ENCODE measurements at places on chromosomes 3 and 15. TPM values are rescaled to one million over a fixed set of nuclear protein-coding genes. Genes with fewer than 3 reads are reported as not detected.

The GOLGA6A gene
- not detected for total RNA-seq

The CHRM5 gene
- total RNA-seq: not detected

The LCTL gene
- total RNA-seq: not detected

The EPHB3 gene
- 4.1 TPM for total RNA-seq

The POPDC2 gene
- 15.6 TPM for total RNA-seq

The PLA2G4E gene
- total RNA-seq: not detected

The ILDR1 gene
- total RNA-seq: 13.8 TPM

The ZNF80 gene
- not detected for total RNA-seq

The MYZAP gene
- 1.00 TPM for total RNA-seq

The CYP19A1 gene
- not detected for total RNA-seq

- no peaks in the 10 kb centered on the region for H3K36me3 ChIP-seq
- H3K27ac ChIP-seq: no peak overlapping the region
- H3K4me3 ChIP-seq: no peak overlapping the region
- no peaks in the 10 kb centered on the region for H3K4me1 ChIP-seq
- no peaks in the 10 kb centered on the region for H3K27me3 ChIP-seq
Observed at GRCh38 chr3:134699141-134699711, 48.4 kb upstream of the KY start.

- no peak for DNase-seq
- H3K4me1 ChIP-seq: no peaks in the 10 kb centered on the region
- H3K36me3 ChIP-seq: no peaks in the 10 kb centered on the region
- H3K27me3 ChIP-seq: peaks cover 5% of the 10 kb centered on the region
- H3K4me3 ChIP-seq: no peak overlapping the region
Observed at GRCh38 chr3:53501178-53501577, 6.8 kb downstream of the CACNA1D start.

DNA sequence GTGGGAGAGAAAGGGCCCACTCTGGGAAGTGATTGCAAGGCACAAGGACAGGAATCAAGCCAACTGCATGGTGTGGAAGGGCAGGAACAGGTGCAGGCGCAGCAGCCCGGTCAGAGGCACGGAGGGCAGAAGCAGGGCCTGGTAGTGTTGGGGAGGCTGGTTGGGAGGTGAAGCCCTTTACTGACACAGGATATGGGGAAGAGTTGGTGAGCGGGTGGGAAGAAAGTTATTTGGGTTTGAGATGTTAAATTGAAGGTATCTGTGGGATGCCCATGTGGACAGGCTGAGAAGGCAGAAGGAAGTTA is 83.6 kb upstream of the ABHD2 start:
- DNase-seq: no peak
- H3K4me3 ChIP-seq: no peak overlapping the region
- no peak overlapping the region for H3K27ac ChIP-seq
- no peaks in the 10 kb centered on the region for H3K36me3 ChIP-seq
- no peaks in the 10 kb centered on the region for H3K4me1 ChIP-seq

GRCh38 chr3:194031867-194032635 is 103.9 kb upstream of the HES1 start:
- H3K27me3 ChIP-seq: no peaks in the 10 kb centered on the region
- no peak overlapping the region for H3K4me3 ChIP-seq
- no peak overlapping the region for H3K27ac ChIP-seq
- peak; percentile 58 for DNase-seq

- H3K27me3 ChIP-seq: no peaks in the 10 kb centered on the region
- DNase-seq: no peak
- peak overlapping the region; percentile 11 for H3K27ac ChIP-seq
- H3K4me1 ChIP-seq: peaks cover 6% of the 10 kb centered on the region
- H3K36me3 ChIP-seq: no peaks in the 10 kb centered on the region
Observed at GRCh38 chr3:190036631-190037030, 84.1 kb downstream of the P3H2 start.

- peak overlapping the region; percentile 71 for H3K27ac ChIP-seq
- no peaks in the 10 kb centered on the region for H3K27me3 ChIP-seq
- no peak overlapping the region for H3K4me3 ChIP-seq
- H3K36me3 ChIP-seq: no peaks in the 10 kb centered on the region
- DNase-seq: peak; percentile 72
Observed at GRCh38 chr15:67091071-67091979, 25.9 kb downstream of the SMAD3 start.

- peaks cover 27% of the 10 kb centered on the region for H3K4me1 ChIP-seq
- DNase-seq: peak; percentile 90
- H3K27me3 ChIP-seq: no peaks in the 10 kb centered on the region
- H3K36me3 ChIP-seq: no peaks in the 10 kb centered on the region
Observed at GRCh38 chr15:44812029-44812517, 75.7 kb downstream of the TRIM69 start.

DNA sequence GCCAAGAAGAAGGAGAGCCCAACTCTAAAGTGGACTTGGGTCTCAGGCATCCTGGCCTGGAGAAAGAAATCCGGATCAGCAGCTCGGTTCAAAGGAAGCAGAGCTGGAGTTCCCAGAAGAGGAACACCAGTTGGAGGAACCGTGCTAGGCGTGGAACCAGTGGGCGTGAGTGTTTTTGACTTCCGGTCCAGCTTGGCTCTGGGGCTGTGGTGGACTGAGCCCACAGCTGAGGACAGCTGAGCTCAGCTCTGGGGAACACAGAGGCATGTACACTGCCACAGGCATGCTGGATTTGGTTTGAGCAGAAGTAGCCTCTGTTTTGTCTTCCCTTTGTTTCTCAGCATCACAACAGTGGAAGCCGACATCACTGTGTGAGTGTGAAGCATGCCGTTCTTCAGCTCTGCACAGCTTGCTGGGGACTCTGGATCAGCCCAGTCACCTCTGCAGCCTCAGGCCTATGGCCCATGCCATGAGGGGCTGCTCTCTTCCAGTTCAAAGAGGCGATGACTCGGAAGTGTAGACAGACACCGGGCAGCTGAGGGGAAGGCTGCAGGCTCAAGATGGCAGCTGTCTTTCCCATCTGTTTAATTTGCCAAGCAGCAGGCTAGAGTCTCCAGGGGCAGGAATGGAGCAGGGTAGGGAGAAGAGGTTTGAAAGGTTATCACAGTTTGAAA is 185.8 kb upstream of the UBE3A start:
- H3K27me3 ChIP-seq: no peaks in the 10 kb centered on the region
- H3K4me1 ChIP-seq: no peaks in the 10 kb centered on the region
- no peak overlapping the region for H3K27ac ChIP-seq
- no peak for DNase-seq

- H3K4me1 ChIP-seq: peaks cover 20% of the 10 kb centered on the region
- no peaks in the 10 kb centered on the region for H3K36me3 ChIP-seq
- no peak overlapping the region for H3K27ac ChIP-seq
- no peaks in the 10 kb centered on the region for H3K27me3 ChIP-seq
Observed at GRCh38 chr3:37968813-37969595, 21.6 kb upstream of the VILL start.

- H3K4me1 ChIP-seq: no peaks in the 10 kb centered on the region
- no peak overlapping the region for H3K4me3 ChIP-seq
- no peak overlapping the region for H3K27ac ChIP-seq
- H3K36me3 ChIP-seq: no peaks in the 10 kb centered on the region
- no peak for DNase-seq
Observed at GRCh38 chr3:155494332-155494731, 200.8 kb upstream of the STRIT1 start.

GRCh38 chr3:52128118-52128683 is 26.0 kb downstream of the POC1A start:
- H3K27ac ChIP-seq: no peak overlapping the region
- no peaks in the 10 kb centered on the region for H3K4me1 ChIP-seq
- H3K36me3 ChIP-seq: no peaks in the 10 kb centered on the region
- H3K4me3 ChIP-seq: no peak overlapping the region
- no peak for DNase-seq

- no peaks in the 10 kb centered on the region for H3K36me3 ChIP-seq
- peaks cover 10% of the 10 kb centered on the region for H3K4me1 ChIP-seq
- H3K27ac ChIP-seq: no peak overlapping the region
Observed at GRCh38 chr15:70314688-70315087, 217.0 kb upstream of the TLE3 start.

DNA sequence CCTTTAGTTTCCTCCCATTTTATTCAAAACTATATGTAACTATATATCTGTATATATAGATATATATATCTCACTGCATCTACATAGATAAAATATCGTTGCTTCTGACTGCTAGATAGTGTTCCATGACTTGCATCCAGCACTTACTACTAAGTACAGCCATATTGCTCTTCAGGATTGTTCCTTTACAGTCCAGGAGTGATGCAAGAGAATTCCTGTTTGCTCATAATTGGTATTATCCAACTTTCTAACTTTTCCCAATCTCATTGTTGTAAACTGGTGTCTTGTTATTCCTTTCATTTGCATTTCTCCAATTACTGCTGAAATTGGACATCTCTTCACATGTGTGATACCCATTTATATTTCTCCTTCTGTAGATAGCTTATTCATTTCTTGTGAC is 99.8 kb upstream of the STRIT1 start:
- no peak overlapping the region for H3K4me3 ChIP-seq
- no peaks in the 10 kb centered on the region for H3K36me3 ChIP-seq
- H3K27me3 ChIP-seq: no peaks in the 10 kb centered on the region
- H3K27ac ChIP-seq: no peak overlapping the region

DNA sequence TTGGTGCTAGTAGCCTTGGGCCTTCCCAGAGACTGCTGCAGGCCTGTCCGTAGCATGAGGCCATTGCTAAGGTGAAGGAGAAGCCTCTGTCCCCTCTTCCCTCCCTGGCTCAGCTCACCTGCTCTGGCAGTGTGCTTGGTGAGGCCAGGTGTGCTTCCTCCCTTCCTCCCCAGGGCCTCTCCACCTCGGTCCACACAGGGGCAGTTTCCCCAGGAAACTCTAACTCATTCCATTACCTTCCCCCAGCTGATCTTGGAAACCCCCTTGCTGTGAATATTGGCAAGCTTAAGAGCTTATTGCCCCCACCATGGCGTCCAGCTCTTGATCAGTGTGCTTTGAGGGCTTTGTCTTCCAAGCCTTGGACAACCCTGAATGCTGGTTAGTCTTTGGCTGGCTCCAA is 52.7 kb downstream of the ZNF445 start:
- H3K4me3 ChIP-seq: no peak overlapping the region
- no peak for DNase-seq
- no peak overlapping the region for H3K27ac ChIP-seq
- H3K27me3 ChIP-seq: no peaks in the 10 kb centered on the region

- peaks cover 56% of the 10 kb centered on the region for H3K4me1 ChIP-seq
- no peak overlapping the region for H3K4me3 ChIP-seq
- no peak overlapping the region for H3K27ac ChIP-seq
Observed at GRCh38 chr15:62564886-62565633, 400.0 kb upstream of the C2CD4B start.

- no peaks in the 10 kb centered on the region for H3K27me3 ChIP-seq
- no peak overlapping the region for H3K27ac ChIP-seq
- no peak for DNase-seq
- no peaks in the 10 kb centered on the region for H3K36me3 ChIP-seq
Observed at GRCh38 chr3:172591125-172591605, 67.9 kb upstream of the TNFSF10 start.

DNA sequence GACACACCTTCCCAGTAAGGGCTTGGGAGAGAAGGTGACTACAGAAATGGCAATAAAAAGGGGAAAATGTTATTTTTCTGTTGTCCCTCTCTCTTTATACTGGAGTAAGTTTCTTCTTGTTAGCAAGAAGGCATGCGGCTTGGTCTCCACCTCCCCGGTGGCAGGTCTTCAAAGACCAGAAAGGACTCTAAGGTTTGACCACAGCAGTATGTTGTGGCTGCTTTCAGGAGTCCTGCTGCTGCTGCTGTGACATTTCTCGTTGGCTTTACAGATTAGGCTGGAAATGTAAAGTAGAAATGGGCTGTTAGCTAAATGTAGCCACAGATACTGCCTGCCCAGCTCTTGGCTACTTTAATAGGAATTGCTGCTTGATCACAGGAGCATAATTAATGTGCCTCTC is 175.8 kb upstream of the ZBTB20 start:
- no peak overlapping the region for H3K27ac ChIP-seq
- no peaks in the 10 kb centered on the region for H3K27me3 ChIP-seq
- no peak for DNase-seq
- H3K36me3 ChIP-seq: no peaks in the 10 kb centered on the region
- no peak overlapping the region for H3K4me3 ChIP-seq

DNA sequence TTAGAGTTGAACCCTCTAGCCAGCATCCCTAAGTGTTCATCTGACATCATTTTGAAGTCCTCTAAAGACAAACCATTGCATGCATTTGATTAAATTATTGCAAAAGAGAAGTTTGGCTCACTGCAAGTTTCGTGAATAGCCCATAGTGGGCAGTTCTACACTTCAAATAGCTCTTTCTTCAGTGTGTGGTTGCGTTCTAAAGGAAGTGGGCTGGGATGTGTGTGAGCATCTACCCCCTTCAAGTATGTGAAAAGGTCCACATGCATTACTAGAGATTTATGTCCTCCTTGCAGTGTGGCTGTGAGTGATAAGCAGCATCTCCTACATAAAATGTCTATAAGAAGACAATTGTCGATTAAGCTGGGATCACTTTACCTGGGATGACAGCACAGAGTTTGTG is 54.6 kb downstream of the SST start:
- no peak for DNase-seq
- H3K27me3 ChIP-seq: no peaks in the 10 kb centered on the region
- H3K27ac ChIP-seq: no peak overlapping the region
- no peak overlapping the region for H3K4me3 ChIP-seq
- H3K4me1 ChIP-seq: no peaks in the 10 kb centered on the region
- no peaks in the 10 kb centered on the region for H3K36me3 ChIP-seq

GRCh38 chr15:56893364-56893678 is 25.1 kb upstream of the TCF12 start:
- DNase-seq: no peak
- H3K36me3 ChIP-seq: no peaks in the 10 kb centered on the region
- H3K27ac ChIP-seq: no peak overlapping the region
- H3K27me3 ChIP-seq: no peaks in the 10 kb centered on the region
- H3K4me3 ChIP-seq: no peak overlapping the region

- no peaks in the 10 kb centered on the region for H3K4me1 ChIP-seq
- DNase-seq: no peak
- no peaks in the 10 kb centered on the region for H3K27me3 ChIP-seq
- H3K36me3 ChIP-seq: no peaks in the 10 kb centered on the region
- no peak overlapping the region for H3K4me3 ChIP-seq
- no peak overlapping the region for H3K27ac ChIP-seq
Observed at GRCh38 chr3:58572634-58573230, 4.5 kb downstream of the FAM107A start.

DNA sequence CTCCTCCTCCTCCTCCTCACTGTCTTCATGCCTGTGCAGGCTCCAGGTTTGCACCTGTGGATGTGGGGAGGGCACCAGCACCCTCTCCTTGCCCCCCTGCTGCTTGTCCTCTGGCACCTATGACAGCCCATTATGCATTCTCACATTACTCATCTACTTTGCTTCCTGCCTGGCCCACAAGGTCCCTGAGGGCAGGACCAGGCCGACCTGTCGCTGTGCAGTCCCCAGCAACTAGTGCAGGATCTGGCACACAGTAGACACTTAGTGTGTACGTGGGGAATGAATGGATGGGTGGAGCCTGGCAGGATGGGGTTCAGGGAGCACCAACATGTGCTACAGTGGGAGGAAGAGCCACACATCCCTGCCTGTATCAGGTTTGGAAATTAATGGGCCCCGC is 58.3 kb upstream of the TMEM115 start:
- H3K27me3 ChIP-seq: no peaks in the 10 kb centered on the region
- H3K36me3 ChIP-seq: no peaks in the 10 kb centered on the region
- no peak for DNase-seq
- H3K27ac ChIP-seq: no peak overlapping the region
- no peaks in the 10 kb centered on the region for H3K4me1 ChIP-seq

GRCh38 chr15:83659417-83659812 is 5.5 kb downstream of the ADAMTSL3 start:
- no peak overlapping the region for H3K4me3 ChIP-seq
- H3K36me3 ChIP-seq: no peaks in the 10 kb centered on the region
- H3K27ac ChIP-seq: no peak overlapping the region
